ENCODE measurements at places on chromosomes 4 and X.
A peak's percentile ranks its signal among the peaks of the same experiment; 100 is the strongest.

DNA sequence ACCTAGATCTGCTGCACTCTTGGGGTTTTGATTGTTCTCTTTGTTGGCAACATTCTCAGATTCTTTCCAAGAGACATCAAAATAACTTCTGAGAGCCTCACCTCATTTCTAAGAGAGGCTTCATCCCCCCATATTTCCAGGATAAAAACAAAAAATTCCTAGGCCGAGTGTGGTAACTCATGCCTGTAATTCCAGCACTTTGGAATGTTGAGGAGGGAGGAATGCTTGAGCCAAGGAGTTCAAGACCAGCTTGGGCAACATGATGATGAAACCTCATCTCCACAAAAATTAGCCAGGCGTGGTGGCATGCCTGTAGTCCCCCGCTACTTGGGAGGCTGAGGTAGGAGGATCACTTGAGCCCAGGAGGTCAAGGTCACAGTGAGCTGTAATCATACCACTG is 477.0 kb downstream of the INPP4B start:
- no peak for DNase-seq

DNA sequence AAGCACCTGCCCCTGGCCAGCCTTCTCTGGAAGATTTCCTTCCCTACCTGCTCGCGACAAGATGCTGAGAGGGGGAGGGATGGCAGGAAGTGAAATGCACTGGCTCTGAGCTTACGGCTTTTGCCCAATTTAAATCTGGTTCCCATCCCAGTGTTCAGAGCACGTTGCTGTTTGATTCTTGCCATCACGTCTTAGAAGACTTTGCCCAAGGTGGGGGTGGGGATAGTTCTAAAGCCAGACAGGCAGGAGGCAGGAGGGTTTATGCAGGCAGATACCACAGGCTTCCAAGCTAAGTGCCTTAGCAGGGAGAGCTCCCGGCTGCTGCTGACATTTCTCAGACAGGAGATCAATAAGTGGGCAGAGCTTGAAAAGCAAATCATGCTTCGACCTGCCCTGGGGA is 393.9 kb downstream of the MID1IP1 start:
- DNase-seq, result no peak

- DNase-seq, result no peak
Measured at GRCh38 chr4:142473960-142474338, 372.2 kb downstream of the INPP4B start.

- no peak for DNase-seq
Measured at GRCh38 chr4:87375719-87376291, 15.2 kb downstream of the HSD17B11 start.

- DNase-seq, result no peak
Measured at GRCh38 chrX:55196688-55197087, 23.5 kb upstream of the PAGE5 start.

DNA sequence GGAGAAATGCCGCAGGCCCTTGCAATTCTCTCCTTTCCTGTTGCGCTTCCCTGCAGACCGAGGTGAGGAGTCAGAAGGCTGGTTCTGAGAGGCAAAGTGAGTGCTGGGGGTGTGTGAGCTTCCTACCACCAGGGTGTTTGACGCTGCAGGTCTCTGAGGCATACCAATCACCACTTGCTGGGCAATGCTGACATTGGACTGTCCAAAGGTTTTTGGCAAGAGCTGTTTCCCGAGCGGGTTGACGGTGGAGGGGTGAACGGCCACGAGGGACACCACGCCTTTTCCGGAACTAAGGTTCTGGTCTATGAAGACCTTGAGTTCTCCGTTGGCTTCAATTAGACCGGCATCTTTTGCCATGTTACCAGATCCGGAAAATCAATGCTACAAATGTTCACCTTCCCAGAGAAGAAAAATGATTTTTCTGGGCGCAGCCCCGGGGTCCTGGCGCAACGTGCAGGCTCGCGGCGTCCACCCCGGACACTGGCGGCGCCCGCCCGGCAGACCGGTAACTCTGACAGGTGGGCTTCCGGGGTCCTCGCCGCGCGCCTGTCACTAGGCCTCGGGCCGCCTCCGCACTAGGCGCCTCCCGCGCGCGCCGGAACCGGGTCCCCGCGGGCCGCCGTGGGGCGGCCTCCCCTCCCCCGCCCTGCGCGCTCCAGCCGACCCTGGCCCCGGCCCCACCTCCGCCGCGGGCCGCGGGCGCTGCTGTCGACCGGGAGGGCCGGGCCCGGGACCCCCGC is 44.9 kb upstream of the FAM47C start:
- DNase-seq, result no peak

DNA sequence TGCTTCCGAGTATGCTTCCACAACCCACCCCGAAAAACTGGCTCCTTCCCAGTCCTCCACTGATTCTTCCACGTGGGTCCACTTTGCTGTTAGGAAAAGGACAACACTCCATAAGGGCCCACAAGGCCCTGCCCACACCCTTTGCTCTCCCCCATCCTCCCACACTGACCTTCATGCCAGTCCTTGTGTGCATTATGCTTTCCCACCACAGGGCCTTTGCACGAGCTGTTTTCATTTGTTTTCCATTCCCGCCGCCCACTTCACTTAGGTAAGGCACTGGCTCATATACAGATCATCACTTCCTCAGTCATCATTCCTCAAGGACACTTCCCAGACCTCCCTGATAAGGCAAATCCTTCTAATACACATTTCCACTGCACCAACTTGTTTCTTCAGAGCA is 16.8 kb upstream of the SEL1L3 start:
- no peak for DNase-seq

- no peak for DNase-seq
Measured at GRCh38 chr4:1383728-1384591, 22.3 kb downstream of the NKX1-1 start.

GRCh38 chrX:48996969-48997368 is 5.1 kb downstream of the GRIPAP1 start:
- DNase-seq, result peak; percentile 26

DNA sequence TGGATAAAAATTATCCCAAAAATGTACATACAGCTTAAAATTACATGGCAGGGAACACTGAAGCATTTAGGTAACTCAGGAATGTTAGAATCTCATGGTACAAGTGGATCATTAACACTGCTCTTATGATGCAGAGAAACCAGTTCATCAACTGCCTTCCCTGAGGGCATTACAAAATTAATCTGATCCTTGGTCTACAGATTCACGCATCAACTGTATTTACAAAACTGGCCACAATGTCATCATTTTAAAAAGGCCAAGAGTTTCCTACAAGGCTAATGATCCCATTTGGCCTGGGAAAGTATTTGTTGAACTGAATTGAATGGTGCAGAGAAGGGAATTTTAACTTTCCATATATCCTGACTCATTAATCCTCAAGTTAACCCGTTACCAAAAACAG is 84.6 kb downstream of the TSPAN5 start:
- DNase-seq, result no peak

DNA sequence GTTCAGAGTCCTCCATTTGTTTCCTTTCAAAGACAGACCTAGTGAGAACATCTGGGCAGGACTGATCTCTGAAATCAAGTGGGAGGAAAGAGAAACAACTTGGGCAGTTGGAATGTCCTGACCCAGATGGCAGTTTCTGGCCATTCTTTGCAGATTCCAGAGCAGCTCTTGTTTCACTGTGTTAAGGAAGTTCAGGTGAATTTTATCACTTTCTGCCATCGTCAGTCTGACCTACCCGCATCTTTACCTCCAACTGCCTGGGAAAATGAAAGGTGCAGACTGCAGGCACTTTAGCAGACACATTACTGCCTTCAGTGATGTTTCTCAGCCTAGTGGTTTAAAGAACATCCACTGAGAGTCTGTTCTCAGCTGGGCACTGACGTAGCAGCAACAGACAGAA is 216.2 kb downstream of the CEP135 start:
- DNase-seq, result no peak

DNA sequence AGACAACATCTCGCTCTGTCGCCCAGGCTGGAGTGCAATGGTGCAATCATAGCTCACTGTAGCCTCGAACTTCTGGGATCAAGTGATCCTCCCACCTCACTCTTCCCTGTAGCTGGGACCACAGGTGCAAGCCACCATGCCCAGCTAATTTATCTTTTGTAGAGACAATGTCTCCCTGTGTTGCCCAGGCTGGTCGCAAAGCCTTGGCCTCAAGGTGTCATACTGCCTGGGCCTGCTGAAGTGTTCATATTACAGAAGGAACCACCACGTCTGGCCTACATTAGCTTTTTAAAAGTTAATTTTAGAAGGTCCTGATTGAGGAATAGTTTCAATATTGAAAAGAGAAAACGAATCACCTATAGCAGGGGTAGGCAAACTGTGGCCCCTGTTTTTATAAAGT is 22.5 kb downstream of the TRIML2 start:
- no peak for DNase-seq

- DNase-seq, result no peak
Measured at GRCh38 chrX:122512561-122513072, 671.5 kb upstream of the GRIA3 start.

GRCh38 chr4:172858731-172859230 is 309.8 kb upstream of the GALNT7 start:
- no peak for DNase-seq

- no peak for DNase-seq
Measured at GRCh38 chrX:107552930-107553329, 75.4 kb upstream of the PRPS1 start.

- DNase-seq, result peak; percentile 20
Measured at GRCh38 chrX:41184312-41184711, 99.1 kb downstream of the USP9X start.

GRCh38 chrX:73831500-73831899 is 268.5 kb downstream of the CHIC1 start:
- DNase-seq, result no peak

DNA sequence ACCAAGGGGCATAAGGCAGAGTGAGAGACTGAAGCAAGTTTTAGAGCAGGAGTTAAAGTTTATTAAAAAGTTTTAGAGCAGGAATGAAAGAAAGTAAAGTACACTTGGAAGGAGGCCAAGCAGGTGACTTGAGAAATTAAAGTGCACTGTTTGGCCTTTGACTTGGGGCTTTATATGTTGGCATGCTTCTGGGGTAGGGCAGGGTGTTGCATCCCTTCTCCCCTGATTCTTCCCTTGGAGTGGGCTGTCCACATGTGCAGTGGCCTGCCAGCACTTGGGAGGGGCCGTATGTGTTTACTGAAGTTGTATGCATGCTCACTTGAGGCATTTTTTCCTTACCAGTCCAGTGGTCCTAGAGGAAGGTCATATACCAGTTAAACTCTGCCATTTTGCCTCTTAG is 35.3 kb upstream of the GPR173 start:
- no peak for DNase-seq

GRCh38 chr4:102531462-102531861 is 30.3 kb downstream of the NFKB1 start:
- no peak for DNase-seq

- no peak for DNase-seq
Measured at GRCh38 chrX:68755616-68756125, 73.2 kb upstream of the EFNB1 start.
